ENCODE measurements at places on chromosomes 3 and 15. TPM values are rescaled to one million over a fixed set of nuclear protein-coding genes. Genes with fewer than 3 reads are reported as not detected.
A peak's percentile ranks its signal among the peaks of the same experiment; 100 is the strongest.

- no peak for DNase-seq
Measured at GRCh38 chr3:43055393-43055792, 50.5 kb downstream of the POMGNT2 start.

DNA sequence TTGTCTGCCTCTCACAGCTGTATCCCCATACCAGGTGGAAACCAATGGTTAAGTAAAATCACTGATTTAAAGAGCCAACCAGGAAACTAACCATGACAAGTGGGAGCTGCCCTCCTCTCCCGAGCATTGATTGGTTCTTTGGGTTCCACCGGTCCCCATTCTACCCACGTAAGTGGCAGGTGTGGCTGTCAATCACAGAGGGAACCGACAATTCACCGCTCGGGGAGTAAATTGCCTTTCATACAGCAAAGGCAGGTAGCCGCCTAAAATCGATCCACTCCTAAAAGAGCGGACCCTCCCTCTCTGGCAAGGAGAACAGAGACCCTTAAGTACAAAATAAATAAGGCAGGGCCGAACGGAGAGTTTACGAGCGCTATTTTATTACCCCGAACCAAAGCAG, 1.2 kb downstream of the ERC2 start:
- DNase-seq, result peak; percentile 93

- no peak for DNase-seq
Measured at GRCh38 chr3:98875535-98875934, 26.0 kb downstream of the DCBLD2 start.

GRCh38 chr3:111676211-111677006, 81.3 kb upstream of the ZBED2 start:
- DNase-seq, result no peak

GRCh38 chr3:36709826-36710365, 54.5 kb downstream of the DCLK3 start:
- DNase-seq, result no peak

DNA sequence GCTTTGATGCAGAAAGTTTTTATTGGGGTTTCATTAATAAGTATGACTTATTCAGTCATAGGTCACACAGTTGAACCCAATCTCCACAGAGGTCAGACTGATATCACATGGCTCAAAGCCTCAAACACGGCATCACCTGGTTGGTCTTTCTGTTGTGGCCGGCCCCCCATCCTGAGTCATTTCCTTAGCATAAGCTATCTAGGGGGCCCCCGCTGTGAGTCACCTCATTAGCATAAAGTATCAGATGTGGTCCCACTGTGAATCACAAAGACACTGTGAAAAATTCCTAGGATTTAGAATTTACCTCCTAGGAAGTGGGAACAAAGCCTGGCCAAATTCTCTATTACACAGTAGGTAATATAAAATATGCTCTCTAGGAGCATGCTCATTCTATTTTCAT, 502.2 kb downstream of the PYDC2 start:
- no peak for DNase-seq

- no peak for DNase-seq
Measured at GRCh38 chr3:141012571-141012970, 38.6 kb upstream of the SPSB4 start.

GRCh38 chr15:60520825-60521368, 42.0 kb upstream of the ICE2 start:
- DNase-seq, result peak; percentile 57

GRCh38 chr3:45946307-45946706, 3.0 kb downstream of the CXCR6 start:
- DNase-seq, result no peak

GRCh38 chr3:9497821-9498565, 55.6 kb downstream of the LHFPL4 start:
- no peak for DNase-seq

The TMCO5A gene
- polyA plus RNA-seq, result not detected

The ARGFX gene
- polyA plus RNA-seq, result not detected

DNA sequence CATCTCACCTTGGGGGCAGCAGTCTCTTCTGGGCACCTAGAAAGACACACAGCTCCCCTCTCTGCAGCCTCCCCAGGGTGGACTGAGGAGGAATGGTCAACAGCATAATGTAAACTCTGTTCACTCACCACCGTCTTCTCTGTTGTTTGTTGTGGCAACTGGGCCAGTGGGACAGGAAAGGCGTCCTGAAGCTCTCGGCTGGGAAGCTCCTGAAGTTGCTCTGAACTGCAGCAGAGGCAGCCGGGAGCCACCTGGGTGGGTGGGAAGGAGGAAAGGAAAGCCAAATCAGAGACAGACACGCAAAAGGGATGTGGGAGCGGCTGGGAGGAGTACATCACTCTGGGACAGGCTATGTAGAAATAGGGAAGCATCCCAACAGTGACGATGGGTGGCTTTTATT, 52.7 kb downstream of the MYLK start:
- DNase-seq, result no peak

The NT5DC2 gene
- polyA plus RNA-seq, result 138 TPM

The TYRO3 gene
- polyA plus RNA-seq, result 173 TPM

DNA sequence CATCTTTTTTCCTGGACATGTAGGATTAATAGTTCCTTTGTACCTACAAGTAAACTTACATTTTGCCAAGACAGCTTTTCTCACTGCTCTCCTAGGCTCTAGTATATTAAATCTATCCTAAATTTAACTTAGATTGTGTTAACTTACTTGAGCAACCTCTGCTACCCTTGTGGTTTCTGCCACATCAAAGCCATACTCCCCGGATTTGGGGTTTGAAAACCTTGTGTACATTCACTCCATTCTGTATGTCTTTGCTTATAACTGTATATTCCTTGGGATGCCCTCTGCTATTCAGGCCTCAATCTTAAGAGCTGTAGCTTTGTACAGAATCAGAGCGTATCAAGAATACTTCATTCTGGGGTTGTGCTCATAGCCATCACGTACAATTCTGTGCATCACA, 60.4 kb downstream of the ARIH1 start:
- no peak for DNase-seq

- DNase-seq, result no peak
Measured at GRCh38 chr3:78912687-78913086, 855.1 kb downstream of the ROBO1 start.

GRCh38 chr15:98854496-98854895, 153.1 kb downstream of the PGPEP1L start:
- no peak for DNase-seq

- DNase-seq, result no peak
Measured at GRCh38 chr3:41178576-41178975, 20.7 kb upstream of the CTNNB1 start.

- DNase-seq, result no peak
Measured at GRCh38 chr3:79038636-79039035, 729.2 kb downstream of the ROBO1 start.

The CFAP92 gene
- polyA plus RNA-seq, result 2.5 TPM

DNA sequence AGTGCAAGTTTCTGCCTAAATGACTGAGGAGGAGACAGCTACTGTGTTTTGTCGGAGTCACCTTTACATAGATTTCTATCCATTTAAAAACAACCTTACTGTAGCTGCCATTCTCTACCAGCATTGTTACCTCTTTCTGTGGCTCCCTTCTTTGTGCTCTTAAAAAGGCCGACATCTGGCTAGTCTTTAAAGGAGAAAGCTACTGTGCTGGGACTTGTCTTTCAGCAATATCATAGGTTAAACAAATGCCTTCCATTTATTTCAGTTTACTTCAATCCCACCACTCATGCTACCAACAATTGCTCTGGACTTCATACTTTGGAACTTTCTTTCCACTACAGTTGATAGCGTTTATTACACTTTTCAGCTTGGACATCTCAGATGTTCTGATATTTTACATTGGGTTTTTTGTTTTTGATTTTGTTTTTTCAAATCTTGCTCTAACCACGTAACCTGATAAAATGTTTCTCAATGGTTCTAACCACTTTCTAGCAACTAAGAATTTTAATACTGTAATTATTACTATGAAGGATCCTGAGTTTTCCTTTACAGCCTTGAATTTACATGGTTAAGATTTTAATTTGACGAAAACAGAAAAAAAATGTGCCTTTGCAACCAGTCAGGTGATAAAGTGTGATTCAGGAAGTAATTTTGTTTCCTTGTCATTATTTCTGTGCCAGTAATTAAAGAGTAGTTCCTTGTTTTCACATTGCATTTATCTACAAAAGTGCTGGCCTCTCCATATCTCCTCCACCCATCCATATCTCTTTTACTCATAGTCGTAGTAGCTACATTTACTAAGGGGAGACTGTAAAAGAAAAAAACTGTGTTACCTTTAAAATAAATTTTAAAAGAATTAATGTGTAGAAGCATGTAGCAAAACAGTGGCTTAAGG, 1.3 kb upstream of the CBLB start:
- DNase-seq, result no peak

Data from renal pelvis (tissue), 12 donors.